ENCODE measurements at places on chromosomes 11 and 22.

DNA sequence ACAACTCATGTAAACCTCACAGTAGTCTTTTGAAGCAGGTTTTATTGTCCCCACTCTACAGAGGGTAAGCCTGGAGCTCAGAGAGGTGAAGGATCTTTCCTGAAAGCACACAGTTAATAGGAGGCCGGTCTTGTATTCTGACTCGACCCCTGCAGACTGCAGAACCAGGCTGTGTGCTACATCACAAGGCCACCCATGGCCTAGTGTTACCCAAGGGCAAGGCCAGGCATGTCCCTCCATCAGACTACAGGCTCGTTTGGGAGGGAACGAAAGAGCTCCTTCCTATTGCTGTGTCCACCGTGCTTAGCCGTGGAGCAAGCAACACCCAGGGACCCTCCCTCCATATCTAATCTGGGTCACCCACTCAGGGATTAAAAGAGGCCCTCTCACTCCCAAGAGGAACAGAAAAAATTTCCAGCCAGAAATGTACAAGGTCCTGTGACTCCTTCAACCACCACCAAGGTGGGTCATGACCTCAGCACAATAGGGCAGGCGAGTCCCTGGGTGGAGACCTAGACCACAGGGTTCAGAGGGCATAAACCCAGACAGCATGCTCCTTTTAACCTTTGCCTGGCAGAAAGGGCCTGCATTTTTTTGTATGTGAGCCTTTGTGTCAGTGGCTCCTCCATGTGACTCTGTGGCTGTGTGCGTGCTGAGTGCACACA, 6.3 kb upstream of the SMIM35 start:
- no peak for DNase-seq

DNA sequence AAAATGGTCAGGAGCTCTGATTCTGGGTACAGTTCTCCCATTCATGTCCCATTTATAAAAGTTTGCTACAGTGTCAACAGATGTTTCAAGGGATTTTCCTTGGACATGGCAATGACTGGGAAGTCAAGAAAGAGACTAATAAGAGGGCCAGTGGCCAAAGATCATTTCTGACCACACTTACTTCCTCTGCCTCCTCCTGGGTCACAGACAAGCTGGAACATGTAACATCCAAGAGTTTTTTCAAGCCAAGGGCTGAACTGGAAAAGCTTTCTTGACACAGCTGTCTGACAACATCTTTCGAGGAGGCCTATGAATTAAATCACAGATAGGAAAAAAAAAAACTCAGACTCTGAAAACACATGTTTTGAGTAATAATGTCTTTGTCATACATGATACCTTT, 8.7 kb downstream of the COMMD9 start:
- no peak for DNase-seq

DNA sequence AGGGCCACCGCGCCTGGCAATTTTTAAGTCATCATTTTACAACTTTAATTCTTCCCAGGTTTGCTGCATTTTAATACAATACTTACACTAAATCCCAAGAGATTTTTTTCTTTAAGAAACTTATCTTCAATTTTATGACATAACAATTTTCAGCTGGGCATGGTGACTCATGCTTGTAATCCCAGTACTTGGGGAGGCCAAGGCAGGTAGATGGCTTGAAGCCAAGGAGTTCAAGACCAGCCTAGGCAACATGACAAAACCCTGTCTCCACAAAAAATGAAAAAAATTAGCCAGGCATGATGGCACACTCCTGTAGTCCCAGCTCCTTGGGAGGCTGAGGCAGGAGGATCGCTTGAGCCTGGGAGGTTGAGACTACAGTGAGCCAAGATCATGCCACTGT, 38.8 kb downstream of the CLDN25 start:
- DNase-seq: peak; percentile 12

- DNase-seq: no peak
These were observed 64.3 kb upstream of the IGLL5 start for GRCh38 chr22:22823131-22823810.

DNA sequence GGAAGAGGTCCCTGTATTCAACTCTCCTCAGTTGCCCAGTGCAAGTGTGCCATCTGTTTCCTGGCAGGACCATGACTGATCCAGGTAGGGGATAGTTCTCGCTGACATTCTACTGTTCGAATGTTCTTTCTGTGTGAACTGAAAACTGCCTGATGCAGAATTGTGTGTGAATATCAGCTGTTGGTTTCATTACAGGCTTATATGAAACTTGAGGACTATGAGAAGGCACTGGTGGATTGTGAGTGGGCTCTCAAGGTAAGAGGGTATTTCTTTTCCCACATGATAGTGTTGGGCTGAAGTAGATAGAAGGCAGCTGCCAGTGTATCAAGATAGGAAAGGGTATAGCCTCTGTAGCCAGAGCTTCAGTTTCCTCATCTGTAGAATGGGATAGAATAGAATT, 15.3 kb downstream of the TTC12 start:
- DNase-seq: no peak

GRCh38 chr11:114440121-114440860, 1.0 kb downstream of the REXO2 start:
- no peak for DNase-seq

GRCh38 chr11:2940147-2940920, 11.1 kb upstream of the PHLDA2 start:
- DNase-seq: no peak

DNA sequence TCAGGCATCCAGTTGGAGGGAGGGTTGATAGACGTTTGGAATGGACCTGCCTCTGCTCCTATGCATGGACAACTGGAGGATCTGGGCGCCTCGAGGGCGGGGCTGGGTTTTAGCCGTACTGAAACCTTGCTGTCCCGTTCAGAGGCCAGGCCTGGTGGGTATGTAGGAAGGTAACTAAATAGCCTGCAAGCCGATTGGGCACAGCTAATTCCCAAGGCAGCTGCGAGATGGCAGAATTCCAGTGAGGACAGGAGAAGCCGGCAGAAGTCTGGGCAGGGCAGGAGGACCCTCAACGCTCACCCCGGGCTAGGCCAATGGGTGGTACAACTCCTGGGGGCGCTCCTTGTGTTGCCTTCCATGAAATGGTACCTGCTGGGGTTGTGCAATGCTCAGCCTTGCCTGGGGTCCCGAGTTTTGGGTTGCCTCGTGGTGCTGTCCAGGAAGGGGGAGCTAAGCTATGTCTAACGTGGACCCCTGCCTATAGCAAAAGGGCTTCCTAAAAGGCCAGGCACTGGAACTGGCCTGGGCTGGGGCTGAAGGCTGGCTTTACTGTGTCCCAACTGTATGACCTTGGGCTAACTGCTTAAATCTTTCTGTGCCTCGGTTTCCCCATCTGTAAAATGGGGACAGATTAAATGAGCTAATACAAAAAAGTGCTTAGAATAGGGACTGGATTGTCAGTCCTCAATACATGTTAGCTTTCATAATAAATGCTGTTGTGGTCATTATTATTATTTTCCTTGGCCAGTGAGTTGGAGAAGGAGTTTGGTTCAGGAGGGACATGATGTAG, 30.1 kb upstream of the CD82 start:
- no peak for DNase-seq

DNA sequence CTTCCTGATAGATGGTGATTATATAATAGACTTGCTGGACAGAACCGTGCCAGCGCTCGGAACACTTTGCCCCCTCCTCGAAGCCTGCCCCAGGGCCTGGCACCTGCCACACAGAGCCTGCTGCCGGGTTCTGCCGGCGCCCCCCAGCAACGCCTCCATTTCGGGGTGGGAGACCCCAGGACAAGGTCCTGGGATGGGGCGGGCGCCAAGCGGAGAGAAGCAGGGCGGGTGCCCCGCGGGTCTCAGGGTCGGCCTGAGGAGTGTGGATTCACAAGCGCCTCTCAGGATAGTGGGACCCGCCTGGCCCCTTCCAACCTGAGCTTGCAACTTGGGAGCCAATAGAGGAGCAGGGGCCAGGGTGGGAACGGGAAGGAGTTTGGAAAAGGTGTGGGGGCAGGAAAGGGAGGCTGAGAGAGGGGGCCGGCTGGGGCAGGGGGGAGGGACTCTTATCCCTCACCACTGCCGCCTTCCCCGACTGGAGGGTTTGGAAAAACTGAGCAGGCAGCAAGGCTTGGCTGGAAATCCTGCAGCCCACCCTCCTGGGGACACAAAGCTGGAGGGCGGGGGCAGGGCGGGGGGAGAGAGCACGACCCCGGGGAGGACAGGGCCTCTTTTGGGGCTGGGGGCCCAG, 3.3 kb upstream of the BCL9L start:
- DNase-seq: peak; percentile 53

DNA sequence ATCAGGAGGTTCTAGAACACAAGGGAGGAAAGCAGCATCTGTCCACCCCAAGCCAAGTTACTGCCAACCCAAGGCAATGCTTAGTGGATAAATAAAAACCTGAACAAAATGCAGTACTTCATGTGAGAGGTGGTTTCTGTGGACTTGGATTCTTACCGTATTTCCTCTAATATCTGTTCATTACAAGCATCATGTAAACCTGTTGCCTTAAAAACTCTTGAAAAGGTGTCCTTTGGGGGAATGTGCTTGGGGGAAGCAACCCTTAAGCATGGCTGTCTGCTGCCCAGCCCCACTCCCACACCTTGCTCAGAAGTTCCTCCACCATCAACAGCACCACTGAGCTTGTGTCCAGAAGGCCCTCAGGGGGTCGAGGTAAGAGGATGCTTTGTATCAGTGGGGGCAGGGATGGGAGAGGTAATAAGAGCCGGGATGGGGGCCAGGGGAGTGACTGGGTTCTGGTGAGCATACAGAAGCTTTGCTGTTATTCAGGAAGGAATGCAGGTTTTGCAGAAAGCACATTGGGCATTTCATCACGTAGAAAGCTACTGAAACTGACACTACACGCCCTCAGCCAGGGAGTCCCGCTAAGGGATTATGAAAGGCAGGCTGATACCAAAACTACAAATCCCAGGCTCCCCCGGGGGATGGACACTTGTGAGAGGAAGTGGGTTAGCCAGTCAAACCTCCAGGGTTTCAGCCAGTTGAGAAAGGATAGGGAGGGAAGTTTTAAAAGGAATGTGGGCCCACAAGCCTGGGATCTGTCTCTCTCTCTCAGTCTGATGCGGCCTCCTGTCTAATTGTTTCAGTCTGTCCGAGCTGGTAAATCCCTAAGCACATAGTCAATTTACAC, 52.0 kb downstream of the KCNJ1 start:
- DNase-seq: peak; percentile 92

- DNase-seq: peak; percentile 33
These were observed 95.7 kb downstream of the CWC15 start for GRCh38 chr11:94877443-94878200.

DNA sequence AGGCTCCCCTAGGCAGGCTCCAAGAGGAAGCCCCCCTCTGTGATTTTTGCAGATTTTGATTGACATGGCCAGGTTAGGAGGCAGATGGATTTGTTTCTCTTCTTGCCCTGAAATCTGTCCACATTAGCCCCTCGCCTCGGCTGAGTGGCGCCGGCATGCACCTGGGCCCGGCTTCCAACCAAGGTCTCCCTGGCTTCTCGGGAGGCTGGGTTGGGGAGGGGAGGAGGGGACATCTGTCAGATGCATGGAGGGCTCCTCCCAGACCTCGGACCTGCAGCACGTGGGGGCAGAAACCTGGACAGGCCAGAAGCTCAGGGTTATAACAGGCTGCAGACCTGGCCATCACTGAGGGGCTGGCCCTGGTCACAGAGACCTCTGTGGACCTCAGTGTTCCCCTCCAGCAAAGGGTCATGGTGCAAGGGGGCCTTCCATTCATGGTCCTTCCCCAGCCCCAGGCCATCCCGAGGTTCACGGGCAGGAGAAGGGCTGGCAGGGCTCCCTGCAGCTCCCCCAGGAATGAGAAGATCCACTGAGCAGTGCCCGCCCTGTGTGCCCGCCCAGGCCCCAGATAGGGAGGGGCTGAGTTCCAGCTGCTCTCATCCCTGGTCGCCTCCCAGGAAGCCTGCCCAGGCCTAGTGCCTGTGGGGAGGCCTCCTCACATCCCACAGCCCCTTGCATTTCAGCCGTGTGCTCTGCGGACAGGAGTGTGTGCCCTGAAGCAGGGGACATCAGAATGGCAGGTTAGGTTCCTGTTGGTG, 747.8 kb downstream of the BRD1 start:
- no peak for DNase-seq

DNA sequence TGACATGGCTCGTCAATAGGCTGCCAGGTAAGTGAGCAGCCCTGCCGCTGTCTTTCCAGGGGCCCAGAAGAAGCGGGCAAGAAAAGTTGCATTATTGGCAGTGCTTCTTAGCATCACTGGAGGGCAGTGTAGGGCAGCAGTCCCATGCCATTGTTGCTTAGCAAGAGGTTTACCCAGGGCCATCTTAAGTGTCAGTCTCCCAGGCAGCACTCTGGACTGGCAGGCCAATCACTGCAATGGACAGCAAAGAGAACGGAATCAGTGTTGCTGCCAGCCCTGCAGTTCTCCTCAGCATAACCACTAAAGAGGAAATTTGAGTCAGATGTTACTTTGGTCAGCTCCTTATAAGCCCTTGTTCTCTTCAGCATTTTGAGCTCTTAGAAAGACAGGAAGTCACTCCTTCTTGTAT, 13.4 kb upstream of the GRK2 start:
- peak; percentile 51 for DNase-seq

GRCh38 chr22:24431309-24432034, 4.1 kb downstream of the ADORA2A start:
- DNase-seq: no peak

DNA sequence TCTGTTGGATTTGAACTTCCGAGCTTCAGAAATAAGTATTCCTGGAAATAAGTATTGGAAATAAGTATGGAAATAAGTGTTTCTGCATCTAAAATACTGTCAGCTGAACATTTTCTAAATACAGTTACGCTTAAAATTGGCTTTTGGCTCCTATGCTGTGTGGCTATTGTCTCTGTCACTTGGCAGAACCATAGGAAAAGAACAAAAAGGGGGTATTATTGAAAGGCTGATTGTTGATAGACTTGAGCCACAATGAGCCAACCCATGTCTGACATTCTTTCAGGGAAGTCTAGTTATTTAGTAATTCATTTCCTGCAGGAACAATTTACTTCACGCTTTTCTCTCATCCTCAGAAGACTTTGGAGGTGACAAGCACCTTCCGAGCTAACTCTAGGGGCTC, 32.5 kb upstream of the LARGE1 start:
- DNase-seq: no peak

GRCh38 chr11:14784230-14784629, 107.8 kb downstream of the CYP2R1 start:
- no peak for DNase-seq

GRCh38 chr11:95364324-95365295, 133.6 kb upstream of the SESN3 start:
- peak; percentile 23 for DNase-seq

GRCh38 chr11:131638889-131639288, 268.5 kb downstream of the NTM start:
- DNase-seq: no peak

- DNase-seq: no peak
These were observed 36.0 kb downstream of the C11orf65 start for GRCh38 chr11:108431370-108431769.

- no peak for DNase-seq
These were observed 31.6 kb upstream of the CARS1 start for GRCh38 chr11:3088806-3089205.

GRCh38 chr22:33841281-33842005, 78.8 kb downstream of the LARGE1 start:
- DNase-seq: no peak

- DNase-seq: no peak
These were observed 758 bp downstream of the MCAM start for GRCh38 chr11:119316016-119316728.

- no peak for DNase-seq
These were observed 199.2 kb downstream of the RAB38 start for GRCh38 chr11:87976009-87976408.

GRCh38 chr22:28029201-28029948, 110.3 kb upstream of the PITPNB start:
- no peak for DNase-seq

GRCh38 chr22:42932857-42933484, 75.9 kb upstream of the ARFGAP3 start:
- no peak for DNase-seq
